ENCODE measurements at places on chromosomes 6 and 20.

- DNase-seq = no peak
These were observed 327.3 kb upstream of the HSF2 start for GRCh38 chr6:122072014-122072647.

GRCh38 chr20:61587036-61587435 is 335.0 kb downstream of the CDH4 start:
- no peak for DNase-seq

GRCh38 chr6:168134560-168135201 is 55.7 kb upstream of the FRMD1 start:
- DNase-seq = no peak

DNA sequence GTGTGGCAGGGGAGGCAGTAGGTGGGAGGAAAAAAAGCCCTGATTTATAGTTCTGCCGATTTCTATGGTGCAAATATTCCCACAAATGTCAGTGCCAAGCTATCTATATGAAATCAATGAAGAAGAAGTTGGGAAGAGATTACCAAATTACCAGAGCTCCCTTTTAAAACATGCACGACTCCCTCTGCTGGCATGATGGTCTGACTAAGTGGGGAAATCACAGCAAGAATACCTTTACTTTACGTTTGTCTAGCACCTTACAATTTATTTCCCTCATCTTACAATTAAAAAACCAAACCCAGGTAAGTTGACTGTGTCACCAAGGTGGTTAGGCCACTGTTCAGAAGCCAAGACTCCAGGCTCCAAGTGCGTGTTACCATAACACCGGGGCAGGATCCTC is 55.6 kb downstream of the AGPAT4 start:
- no peak for DNase-seq

GRCh38 chr6:21244897-21245470 is 348.6 kb upstream of the SOX4 start:
- DNase-seq = no peak

GRCh38 chr6:134707342-134708031 is 242.4 kb downstream of the ALDH8A1 start:
- no peak for DNase-seq

DNA sequence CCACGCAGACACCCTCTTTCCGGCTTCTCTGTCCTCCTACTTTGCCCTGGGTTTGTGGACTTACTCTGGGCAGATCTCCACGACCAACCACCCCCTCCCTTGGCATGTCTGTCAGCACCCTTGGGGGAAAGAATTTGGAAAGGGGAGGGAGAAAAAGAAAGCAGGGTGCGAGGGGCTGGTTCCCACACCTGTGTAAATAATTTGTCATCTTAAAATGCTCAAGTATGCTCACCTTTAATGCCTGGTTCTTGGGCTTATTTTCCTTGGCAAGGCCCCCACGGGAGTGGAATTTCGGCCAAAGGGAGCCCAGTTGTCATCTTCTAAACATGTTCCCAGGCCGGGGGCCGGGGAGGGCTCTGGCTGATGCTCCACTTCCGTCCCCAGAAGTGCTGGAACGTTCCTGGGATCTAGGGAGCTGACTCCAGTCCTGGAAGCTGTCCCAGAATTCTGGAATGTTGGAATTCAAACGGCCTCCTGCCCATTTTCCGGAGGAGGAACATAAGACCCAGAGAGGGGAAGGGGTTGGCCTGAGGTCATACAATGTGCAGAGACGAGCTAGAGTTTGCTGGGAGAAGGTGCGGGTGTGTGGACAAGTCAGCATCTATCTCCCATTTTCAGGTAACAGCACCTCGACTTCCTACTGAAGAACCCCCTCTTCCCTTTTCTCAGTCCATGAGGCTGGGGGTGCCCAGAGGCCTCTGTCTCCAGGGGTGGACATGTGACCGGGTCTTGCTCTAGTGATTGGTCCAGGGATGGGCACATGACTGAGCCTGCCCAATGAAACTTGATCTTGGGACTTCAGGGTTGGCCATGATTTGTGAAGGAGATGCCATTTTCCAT is 122.3 kb downstream of the CEBPB start:
- no peak for DNase-seq

DNA sequence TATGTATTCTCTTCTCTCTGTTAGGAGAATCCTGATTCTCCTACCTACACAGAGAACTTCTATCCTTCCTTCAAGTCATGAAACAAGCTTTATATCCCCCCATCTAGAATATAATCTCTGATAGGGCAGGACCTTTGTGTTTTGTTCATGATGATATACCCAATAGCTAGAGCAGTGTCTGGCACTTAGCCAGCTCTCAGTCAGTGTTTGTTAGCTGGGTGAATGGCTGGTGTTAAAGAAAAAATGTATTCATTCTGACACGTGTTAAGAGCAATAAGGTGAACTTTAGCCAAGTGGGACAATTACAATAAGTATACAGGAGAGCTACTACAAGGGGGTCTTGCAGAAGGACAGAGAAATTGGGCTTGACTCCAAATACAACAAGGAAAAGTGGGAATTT is 34.3 kb upstream of the TNFRSF21 start:
- no peak for DNase-seq

DNA sequence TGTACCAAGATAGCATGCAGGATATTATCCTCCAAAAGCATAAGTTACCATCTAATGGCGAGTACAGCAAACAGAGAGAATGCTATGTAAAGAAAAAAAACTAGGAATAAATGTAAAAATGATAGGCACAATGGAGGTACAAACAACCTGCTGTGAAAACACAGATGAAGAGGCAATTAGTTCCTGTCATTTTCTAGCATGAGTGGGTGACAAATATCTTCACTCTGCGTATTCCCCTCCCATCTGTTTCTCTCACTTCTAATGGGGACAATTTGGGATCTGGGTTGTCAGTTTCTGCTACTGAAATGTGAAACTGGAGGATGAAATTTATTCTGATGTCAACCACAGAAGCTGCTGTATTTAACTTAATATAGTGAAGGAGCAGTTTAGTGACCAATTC is 11.7 kb upstream of the PTPRK start:
- DNase-seq = no peak

DNA sequence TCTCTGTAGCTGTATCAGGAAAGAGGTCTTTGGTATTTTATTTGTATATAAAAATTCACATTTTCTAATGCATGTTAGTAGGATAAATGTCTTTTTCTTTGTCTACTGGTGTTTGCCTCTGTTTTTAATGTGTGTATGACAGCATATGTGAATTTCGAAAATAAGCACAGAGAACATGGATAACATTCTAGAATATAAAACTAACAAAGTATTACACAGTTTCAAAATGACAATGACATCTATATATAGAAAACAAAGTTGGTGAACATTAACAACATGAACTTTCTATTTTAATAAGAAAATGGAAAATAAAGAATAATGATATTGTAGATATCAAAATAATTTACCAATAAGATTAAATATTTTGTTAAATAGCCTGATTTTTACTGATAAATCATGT is 608.0 kb downstream of the COL12A1 start:
- no peak for DNase-seq

DNA sequence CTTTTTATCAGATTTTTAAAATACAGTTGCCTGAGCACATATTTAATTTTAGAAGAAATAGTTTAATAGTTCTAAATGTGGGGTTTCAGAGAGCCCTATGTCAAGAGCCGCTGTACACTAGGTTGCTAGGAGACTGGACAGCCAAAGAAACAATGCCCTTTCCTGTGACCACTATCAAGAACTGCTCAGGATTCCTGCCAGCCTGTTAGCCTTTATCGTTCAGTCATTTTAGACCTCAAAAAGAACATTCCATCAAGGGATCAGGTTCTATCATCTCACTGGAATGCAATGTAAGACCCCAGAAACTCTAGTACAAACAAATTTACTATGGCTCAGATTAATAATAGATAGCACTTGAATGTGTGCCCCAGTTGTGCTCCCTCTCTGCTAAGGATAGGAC is 181.2 kb upstream of the CCN2 start:
- DNase-seq = no peak

GRCh38 chr6:147468634-147469033 is 39.9 kb upstream of the SAMD5 start:
- DNase-seq = no peak

DNA sequence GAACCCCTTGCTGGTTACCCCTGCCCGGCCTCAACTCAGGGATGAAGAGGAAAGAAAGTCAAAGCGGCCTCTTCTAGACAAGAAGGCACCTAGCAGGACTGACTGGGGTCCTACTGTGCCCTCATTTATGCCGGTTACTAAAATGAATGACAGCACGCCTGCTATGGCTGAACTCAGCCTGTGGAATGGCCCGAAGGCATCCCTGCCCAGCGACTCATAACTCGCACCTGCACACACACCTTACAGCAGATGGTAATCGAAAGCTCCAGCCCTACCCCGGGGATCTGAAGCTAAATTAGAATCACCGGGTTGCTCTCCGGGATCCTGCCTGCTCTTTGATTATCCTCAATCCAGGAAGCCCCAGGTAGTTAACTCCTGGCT is 747 bp upstream of the TXNDC5 start:
- no peak for DNase-seq

DNA sequence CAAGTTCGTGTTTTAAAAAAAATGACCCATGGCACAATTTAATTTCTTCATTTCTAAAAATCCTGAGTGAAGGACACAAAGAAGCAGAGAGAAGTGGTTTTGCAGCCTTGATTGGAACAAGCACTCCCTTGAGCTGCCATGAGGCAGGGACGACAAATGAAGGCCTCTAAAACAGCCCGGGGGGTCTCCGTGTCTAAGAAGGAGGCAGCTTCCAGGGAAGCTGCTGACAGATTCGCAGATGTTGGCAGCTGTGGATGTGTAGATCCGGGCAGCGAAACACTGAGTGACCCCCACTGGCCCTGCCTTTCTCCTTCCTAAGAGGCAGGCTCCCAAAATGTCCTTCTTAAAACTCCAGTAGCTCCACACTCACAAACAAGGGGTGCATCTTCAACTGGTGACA is 9.6 kb upstream of the LBP start:
- no peak for DNase-seq

- no peak for DNase-seq
These were observed 119.9 kb upstream of the ASCC3 start for GRCh38 chr6:101001012-101001411.

DNA sequence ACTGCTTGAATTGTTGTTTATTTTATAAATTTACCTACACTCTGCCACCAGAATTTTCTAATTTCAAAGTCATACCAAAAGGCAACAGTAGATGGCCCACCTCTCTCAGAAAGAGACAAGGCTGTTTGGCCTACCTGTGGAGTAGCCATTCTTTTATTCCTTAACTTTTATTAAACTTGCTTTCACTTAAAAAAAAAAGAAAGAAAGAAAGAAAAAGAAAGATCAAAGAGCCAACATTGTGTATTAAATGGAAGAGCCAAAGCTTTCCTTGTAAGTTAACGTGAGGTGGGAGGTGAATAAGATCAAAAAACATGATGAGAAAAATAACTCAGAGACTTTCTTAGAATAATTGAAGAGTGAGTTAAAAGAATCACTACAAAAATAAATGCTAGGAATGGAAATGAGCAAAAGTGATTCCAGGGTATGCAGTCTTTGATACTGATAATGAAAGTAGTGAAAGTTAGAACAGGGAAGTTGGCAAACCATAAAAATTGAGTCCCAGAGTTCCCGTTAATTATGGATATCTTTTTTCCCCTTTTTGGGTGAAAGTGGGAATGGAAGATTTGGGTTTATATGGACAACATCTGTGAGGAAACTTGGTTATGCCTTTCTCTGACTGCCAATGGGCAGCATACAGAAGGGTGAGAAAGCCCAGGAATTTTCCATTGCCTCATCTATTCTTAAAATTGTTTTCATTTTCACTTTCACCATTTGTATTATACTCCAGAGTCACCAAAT is 35.9 kb upstream of the MYB start:
- peak; percentile 4 for DNase-seq

DNA sequence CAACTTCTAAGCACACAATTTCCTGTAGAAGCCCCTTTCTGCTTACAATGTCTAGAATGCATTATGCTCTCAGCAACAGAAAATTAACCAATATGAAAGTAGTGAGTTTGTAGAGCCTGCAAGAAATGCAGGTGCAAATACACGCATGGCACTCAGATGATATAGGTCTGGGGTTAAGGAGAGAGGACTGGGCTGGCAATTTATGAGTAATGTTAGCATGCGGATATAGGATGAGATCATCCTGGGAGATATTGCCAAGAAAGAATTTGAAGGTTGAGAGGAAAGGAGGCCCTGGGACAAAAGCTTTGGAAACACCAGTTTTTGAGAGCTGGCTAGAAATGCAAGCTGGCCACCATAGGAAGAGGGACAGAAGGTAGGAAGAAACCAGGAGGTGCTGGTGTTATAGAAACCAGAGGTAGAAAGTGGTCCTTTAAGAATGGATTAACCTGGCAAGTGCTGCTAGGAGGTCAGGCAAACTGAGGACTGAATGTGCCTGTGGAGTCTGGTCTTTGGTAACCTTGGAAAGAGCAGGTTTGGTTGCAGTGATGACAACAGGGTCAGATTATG is 183.2 kb upstream of the MYLIP start:
- DNase-seq = no peak

DNA sequence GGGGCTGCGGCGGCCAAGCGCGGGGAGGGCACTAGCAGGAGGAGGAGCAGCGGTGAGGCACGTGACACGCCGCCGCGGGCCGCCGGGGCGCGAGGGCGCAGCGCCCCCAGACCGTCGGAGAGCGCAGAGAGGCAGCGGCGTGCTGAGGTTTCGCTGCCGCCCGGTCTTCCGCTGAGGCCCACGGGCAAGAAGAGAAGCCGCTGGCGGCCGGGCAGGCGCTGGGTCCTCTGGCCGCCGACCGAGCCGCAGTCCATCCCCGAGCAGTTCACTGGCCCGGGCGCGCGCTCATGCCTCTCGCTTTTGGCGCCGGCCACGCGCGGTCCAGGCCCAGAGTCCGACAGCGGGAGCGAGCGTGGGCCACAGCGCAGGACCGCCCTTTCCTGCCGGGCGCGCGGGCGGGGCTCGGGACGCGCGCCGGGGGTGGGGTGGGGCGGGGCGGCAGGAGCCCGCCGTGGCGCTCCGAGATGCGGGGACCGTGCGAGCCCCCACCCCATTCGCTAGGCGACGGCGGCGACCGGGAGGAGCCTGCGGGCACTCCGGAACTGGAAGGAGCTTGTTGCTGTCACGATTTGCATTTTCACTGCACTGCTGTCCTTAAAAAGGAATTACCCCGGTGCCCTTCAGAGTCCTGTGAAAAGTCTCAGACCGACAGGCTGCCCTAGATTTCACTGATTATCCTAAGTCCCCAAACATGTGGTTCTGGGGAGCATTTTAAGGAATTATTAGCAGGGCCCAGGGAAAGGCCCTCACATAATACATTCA is at the start of gene MCUR1:
Gene MCUR1, minus strand, starts transcription at position 382 of the 762 bp plus-strand sequence. Its CDS starts 128 bp downstream, at position 254.
- peak; percentile 76 for DNase-seq

DNA sequence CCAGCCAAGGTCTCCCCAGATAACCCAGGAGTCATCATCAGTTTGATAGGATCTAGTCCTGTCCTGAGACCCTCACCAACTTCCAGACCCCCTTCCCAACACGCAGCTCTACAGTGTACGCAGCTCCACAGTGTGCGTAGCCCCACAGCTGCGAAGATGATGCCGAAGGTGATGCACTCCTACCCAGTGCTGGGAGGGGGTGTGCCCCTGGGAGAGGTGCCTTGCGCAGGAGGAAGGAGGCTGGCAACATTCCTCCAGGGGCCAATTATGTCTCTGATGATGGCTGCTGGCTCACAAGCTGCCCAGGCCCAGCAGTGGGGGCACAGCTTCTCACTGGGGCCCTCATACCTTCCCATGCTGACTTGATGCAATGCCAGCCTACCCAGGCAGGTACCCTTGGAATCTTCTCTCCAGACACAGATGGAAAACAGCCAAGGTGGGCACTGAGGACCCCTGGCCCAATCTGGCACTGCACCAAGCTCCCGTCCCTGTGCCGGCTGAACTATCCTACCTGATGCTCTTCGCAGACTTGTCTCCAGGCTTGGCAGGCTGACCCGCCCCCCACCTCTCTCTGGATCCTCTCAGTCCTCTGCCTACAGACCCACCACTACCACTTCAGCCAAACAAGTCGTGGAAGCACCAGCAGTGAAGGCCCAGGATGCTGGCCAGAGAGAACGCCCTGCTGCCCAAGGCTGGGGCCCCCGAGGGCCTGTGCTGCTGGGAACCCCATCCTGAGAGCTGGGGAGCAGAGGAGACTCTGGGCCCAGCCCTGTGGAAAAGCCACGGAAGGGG is 1.4 kb downstream of the ZNF512B start:
- no peak for DNase-seq

Data from activated CD4-positive, alpha-beta T cell treated with anti-CD3 and anti-CD28 coated beads for 4 hours (primary cell).